ENCODE measurements at places on chromosomes 16 and 17.

GRCh38 chr16:30444231-30445148, 1.2 kb downstream of the SEPHS2 start:
- DNase-seq = no peak

GRCh38 chr16:8634991-8635736, 13.7 kb downstream of the METTL22 start:
- DNase-seq = no peak

GRCh38 chr16:30958175-30959079, 873 bp downstream of the SETD1A start:
- no peak for DNase-seq

DNA sequence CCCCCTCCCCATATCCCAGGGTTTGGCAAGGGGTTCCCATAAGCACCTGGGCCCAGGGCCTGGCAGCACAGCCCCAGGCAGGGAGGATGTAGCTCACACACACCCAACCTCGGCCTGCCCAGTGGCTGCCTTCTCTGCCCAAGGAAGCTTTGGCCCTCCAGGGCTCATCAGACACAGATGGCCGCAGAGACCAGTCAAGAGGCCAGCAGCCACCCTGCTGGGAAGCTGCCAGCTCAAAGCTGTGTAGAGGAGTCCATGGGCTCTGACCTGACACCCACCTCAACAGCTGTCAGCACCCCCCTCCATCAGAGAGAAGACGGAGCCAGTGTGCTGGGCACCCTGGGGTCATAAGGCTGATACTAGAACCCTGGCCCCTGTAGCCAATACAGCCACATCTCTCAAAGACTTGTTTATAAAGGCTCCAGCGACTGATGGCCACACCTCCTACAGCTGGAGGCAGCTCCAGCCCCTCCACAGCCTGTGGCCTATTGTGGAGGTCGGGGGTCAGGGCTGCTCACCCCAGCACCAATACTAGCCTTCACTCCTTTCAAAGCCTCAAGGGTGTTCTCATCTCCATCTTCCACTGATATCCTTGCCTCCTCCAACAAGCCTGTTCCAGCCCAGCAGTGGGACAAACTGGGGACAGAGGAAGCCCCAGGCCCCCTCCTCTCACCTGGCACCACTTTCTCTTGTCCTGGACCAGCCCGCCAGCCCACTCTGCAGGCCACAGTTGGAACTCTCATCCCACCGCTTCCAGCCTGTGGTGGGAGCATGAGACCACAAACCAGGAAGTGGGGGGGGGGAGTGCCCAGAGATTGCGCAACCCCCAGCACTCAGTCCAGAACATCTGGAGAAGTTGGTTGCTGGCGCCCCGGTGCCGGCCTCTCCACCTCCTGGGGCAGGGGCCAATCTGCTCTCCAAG, 2.2 kb upstream of the MPG start:
- no peak for DNase-seq

DNA sequence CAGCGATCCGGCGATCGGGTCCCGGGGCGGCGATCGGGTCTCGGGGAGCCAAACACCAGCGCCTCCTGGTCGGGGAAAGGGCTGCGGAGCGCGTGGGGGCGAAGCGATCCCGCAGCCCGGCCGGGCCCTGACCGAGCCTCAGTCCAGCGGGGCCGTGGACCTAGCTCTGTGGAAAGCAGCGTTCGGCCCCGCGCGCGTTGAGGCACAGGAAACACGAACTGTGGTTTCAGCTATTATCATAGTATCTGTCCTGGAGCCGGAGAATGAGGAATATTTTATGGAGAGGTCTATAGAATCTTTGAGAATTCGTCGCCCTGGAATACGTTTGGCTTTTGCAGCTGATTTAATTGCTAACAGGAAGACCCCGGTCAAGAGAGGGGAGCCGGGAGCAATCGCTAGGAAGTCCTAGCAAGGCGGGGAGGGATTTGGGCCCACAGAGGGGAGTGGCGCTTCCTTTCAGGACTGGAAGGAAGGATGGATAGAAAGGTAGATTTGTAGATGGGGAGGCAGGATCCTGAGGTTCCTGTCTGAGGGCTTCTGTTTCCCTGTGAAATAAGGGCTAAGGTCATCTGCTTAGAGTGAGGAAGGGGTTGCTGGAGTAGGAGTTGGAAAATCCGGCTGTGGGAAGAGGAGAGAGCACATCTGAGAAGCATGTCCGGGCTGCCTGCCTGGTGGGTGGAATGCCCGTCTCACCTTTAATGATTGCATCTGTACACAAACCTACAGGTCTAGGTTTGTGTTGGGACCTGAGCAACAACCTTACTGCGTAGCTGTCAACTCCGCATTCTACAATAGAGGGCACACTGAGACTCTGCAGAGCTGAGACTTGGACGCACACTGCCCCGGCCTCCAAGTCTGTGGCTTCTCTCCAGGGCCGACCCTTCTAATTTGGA, 770 bp downstream of the CCNF start:
- no peak for DNase-seq

DNA sequence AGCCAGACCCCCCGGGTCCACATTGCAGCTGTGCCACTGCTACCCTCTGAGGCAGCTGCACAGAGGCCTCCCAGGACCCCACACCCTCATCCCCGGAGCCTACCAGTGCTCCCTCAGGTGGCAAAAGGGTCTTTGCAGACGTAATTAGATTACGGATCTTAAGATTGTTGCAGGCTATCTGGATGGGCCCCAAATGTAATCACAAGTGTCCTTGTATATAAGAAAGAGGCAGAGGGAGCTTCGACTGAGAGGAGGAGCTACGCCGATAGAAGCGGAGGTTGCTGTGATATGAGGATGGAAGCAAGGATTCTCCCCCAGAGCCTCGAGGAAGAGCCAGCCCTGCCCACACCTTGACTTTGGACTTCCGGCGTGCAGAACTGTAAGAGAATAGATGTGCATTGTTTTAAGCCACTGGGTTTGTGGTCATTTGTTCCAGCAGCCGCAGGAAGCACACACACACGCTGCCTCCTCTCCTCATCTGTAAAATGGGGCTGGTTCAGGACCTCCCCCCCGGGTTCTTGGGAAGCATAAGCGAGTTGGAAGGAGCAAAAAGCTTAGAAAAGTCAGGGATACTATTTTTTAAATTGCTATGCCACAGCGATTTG, 10.5 kb upstream of the RAI1 start:
- no peak for DNase-seq

- DNase-seq = no peak
These were observed 834.3 kb upstream of the CDH8 start for GRCh38 chr16:62870554-62870953.

GRCh38 chr17:70168977-70169708, at the start of gene KCNJ2:
TSS of gene KCNJ2 (plus strand) at chr17:70169532. CDS start at chr17:70175040, 5,508 bp downstream.
- peak; percentile 4 for DNase-seq

- DNase-seq = no peak
These were observed 819 bp downstream of the NLK start for GRCh38 chr17:28043296-28043695.

- DNase-seq = no peak
These were observed 46.8 kb downstream of the ZDHHC7 start for GRCh38 chr16:84964386-84965128.

- no peak for DNase-seq
These were observed 1.3 kb downstream of the TOM1L2 start for GRCh38 chr17:17970699-17971430.

DNA sequence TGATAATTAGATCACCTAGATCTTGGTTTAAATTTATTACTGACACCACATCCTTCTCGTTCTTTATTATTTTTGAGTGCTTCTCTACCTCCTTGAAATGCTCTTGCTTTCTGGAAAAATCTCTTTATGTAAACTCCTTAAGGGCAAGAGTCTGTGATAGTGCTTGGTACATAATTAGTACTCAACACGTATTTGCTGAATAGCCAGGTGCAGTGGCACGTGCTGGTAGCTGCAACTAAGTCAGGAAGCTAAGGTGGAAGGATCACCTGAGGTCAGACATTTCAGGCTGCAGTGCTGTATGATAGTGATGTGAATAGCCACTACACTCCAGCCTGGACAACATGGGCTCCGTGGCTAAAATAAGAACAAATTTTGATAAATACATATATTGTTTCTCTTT, 63.0 kb downstream of the PPM1E start:
- no peak for DNase-seq

DNA sequence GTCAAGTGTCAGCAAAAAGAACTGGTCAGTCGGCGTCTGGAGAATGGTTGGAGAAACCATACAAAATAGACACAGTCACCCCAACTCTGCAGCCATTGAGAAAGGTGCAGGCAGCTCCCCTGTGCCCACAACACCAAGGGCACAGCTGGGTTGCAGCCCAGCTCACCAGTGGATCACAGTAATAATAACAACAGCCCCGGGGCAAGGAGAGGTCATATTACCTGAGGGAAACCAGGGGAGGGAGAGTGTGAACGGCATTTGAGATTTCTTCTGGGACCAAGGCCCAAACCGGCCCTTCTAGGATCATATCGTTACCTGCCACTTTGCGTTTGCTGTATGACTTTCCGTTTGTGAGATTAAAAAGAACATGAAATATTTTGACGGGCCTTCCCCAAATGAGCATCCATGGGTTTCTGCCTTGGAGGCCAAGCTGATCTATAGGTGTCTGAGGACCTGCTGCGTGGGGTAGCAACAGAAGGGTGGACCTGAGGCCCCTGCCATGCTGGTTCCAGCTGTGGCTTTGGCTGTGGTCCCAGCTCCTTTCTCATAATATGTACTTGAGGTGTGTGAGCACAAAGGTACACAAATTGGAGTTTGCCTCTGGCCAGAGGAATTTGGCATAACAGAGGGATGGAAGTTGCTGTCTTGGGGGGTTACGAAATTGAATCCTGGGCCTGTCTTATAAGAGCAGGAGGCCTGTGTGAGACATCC, 154.6 kb downstream of the CMIP start:
- DNase-seq = no peak

GRCh38 chr17:31686495-31686894, 172.5 kb downstream of the COPRS start:
- DNase-seq = no peak

DNA sequence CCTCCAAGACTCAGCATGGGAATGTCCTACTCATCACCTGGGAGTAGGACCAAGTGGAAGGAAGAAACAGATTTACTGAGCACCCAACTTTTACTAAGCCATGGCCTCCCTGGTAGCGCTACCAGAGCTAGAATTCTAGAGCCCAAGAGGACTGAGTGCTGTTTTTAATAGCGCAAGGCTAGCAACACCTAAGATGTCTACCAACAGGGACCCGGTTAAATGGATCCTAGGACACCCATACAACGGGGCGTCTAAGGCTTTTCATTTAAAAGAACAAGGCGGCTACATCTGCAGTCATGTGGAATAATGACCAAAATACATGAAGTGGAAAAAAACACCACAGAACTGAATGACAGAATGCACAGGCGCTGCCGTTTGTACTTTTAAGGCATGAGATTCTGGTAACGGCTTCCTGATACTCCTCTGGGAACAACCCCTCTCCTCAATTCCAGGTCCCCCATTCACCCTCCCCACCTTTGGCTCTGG, 5.1 kb downstream of the GGA2 start:
- no peak for DNase-seq

- DNase-seq = no peak
These were observed 250.5 kb downstream of the CEP112 start for GRCh38 chr17:65941356-65941899.

DNA sequence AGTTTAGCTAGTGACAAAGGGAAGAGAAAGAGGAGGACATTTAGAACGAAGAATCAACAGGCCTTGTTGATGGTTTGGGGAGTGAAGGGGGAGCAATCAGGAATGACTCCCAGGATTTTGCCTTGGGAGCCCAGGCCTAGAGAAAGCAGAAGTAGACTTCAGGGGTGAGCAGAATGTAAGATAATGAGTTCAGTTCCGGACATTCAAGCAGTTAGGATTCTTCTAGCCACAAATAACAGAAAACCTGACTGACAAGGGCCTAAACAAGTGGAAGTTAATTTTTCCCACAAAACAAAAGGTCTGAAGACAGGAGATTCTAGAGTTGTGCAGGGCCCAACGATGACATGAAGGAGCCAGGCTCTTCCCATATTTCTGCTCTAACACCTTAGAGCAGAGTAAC, 45.9 kb downstream of the SKAP1 start:
- no peak for DNase-seq

GRCh38 chr17:80783486-80783885, 208.2 kb upstream of the CHMP6 start:
- no peak for DNase-seq

GRCh38 chr16:52812678-52813556, 239.8 kb downstream of the CHD9NB start:
- no peak for DNase-seq

- DNase-seq = peak; percentile 79
These were observed at the start of gene TBX6 for GRCh38 chr16:30091474-30092372. TSS of gene TBX6 (minus strand) at chr16:30091924. CDS start at chr16:30091193, 731 bp downstream.

DNA sequence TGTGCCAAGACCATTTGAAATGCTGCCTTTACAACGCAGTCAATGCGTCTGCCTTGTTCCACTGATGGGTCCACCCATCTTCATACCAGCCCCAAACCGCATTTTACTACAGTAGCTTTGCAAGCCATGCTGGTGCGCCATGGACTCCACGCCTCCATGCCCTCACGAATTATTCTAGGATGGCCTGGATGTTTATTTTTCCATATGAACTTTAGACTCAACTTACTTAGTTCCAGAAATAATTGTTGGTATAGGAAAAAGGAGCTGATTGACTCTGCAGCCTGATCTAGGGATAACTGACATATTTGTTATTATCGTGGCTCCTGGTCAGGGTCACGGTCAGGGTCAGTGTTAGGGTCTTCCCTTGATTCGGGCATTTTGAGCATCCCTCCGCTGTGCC, 70.0 kb upstream of the ZNF469 start:
- DNase-seq = no peak

DNA sequence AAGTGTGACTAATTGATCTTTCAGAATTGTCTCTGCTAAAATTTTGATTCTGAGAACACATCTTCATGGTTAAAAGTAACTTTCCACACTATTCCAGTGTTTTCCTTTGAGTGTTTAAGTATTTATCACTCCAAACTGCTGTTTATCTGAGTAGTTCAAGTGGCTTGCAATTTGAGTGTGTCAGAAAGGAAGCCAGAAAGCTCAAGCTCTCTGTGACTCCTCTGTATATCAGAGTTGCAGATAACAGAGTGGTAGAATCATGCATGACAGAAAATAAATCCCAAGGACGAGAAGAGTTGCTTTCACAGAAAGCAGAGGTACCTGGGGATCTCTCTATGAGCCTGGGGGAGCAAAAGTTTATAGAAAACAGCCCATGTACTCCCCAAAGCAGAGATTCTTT, 130.0 kb downstream of the CYB561 start:
- no peak for DNase-seq

All from stimulated activated CD4-positive, alpha-beta T cell treated with anti-CD3 and anti-CD28 coated beads, Interleukin-1b, Interleukin-23, amount 100 ng/mL, for 1 hour (primary cell).